ENCODE measurements at places on chromosomes 16 and 17. TPM values are rescaled to one million over a fixed set of nuclear protein-coding genes. Genes with fewer than 3 reads are reported as not detected.

The PPP1R27 gene
- not detected for total RNA-seq

The NLRC5 gene
- total RNA-seq = 416 TPM

The HBA1 gene
- not detected for total RNA-seq

The SUMO2 gene
- total RNA-seq = 264 TPM

The EPX gene
- total RNA-seq = not detected

The RND2 gene
- total RNA-seq = 0.28 TPM

The RRN3 gene
- 48.8 TPM for total RNA-seq

The ZMYND15 gene
- total RNA-seq = 0.41 TPM

The KRTAP16-1 gene
- total RNA-seq = not detected

The SOX8 gene
- total RNA-seq = 3.1 TPM

The MAPT gene
- 1.9 TPM for total RNA-seq

The MYLK3 gene
- total RNA-seq = 0.32 TPM

The CCL1 gene
- not detected for total RNA-seq

The COTL1 gene
- 181 TPM for total RNA-seq

The C17orf67 gene
- total RNA-seq = 9.5 TPM

The TPPP3 gene
- not detected for total RNA-seq

All from CD4-positive, alpha-beta memory T cell (primary cell).